A549 treated with Hydrocortisone at 1 μM for 4 hours (cell line): ENCODE measurements at places on chromosomes 1 and 21. TPM values are rescaled to one million over a fixed set of nuclear protein-coding genes. Genes with fewer than 3 reads are reported as not detected.

The LRRC39 gene
- total RNA-seq: 0.06 to 0.13 TPM (median 0.08 TPM) in 5 replicates

The BMP8A gene
- 0.15 to 0.25 TPM (median 0.18 TPM) in 4 of 5 replicates, not detected in the other for total RNA-seq

The HOOK1 gene
- total RNA-seq: 0.21 to 1.0 TPM (median 0.35 TPM) in 5 replicates

The TRAF3IP3 gene
- not detected in 5 replicates for total RNA-seq
